Activated CD4-positive, CD25-positive, alpha-beta regulatory T cell (primary cell): ENCODE measurements at places on chromosomes 12 and 14.

DNA sequence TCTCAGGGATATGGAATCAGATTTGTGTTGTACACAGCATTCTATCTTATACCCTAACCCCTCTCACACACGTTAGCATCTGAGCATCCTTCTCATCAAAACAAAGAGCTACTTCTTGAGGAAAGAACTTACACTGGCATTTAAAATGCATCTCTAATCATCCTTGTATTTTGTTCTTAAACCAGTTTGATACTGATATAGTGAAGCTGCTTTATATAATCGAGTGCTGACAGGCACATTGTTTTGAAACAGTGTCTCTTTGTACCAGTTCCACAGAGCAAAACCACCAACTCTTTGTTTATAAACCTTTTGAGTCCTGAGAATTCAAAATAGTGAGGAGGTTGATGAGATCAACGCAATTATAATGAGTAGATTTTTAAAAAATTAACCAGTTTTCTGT lies 8.8 kb downstream of the GPR33 start:
- no peak for DNase-seq

GRCh38 chr12:124236625-124237031 lies 58.3 kb upstream of the RFLNA start:
- no peak for DNase-seq

DNA sequence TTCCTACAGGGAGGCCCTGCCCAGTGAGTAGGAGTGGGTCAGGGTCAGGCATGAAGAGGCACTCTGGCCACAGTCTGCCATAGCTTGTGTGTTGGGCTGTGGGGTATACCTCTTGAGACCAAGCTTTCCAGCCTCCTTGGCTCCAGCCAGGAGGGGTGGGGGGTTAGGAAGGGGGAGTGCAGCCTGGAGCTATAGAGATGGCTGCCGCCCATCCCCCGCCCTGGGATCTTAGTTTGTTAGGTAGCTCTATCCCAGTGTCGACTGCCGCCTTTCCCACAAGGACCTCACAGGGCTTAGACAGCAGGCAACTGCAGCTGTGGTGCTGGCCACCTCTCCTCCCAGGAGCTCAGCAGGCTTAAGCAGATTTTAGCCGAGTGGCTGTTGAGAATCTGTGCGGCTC lies 216.4 kb downstream of the PLCZ1 start:
- DNase-seq, result no peak

- no peak for DNase-seq
Measured at GRCh38 chr12:4569261-4569660, 7.3 kb downstream of the DYRK4 start.

- no peak for DNase-seq
Measured at GRCh38 chr14:60945984-60946383, 34.9 kb downstream of the TRMT5 start.

DNA sequence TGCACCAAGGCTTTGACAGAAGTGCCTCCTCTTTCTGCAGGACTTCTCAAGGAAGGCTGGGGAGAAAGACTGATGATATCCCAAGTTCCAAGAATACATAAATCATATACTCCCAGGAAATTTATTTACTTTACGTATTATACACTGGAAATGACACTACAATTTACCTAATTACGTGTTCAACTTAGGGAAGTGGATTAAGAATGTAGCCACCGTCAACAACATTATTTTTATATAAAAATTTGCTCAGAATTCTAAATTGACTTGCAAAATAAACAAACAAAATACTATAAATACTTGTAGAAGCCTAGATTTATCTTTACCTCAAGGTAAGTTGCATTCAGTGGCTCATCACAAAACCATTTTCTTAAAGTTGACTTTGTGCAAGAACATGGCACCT lies 18.9 kb downstream of the TSPAN19 start:
- no peak for DNase-seq

DNA sequence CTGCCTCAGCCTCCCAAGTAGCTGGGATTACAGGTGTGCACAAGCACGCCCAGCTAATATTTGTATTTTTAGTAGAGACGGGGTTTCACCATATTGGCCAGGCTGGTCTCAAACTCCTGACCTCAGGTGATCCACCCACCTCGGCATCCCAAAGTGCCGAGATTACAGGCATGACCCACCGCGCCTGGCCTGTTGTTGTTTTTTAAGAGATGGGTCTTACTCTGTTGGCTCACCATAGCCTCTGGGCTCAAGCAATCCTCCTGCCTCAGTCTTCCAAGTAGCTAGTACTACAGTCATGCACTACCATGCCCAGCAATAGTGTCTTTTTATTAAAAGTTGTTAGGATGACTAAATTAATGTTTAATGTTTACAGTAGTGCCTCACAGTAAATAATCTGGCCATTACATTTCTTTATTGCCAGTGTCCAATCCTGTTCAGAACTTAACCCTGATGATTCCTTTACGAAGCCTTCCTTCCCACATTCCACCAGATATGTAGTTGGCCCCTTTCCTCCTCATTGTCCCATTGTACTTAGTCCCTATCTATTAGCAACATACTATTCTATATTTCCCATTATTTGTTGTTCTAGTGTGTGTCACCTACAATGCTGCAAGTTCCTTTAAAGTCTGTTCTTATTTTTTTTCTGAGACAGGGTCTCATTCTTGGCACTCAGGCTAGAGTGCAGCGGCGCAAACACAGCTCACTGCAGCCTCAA lies 8.8 kb upstream of the SMARCC2 start:
- no peak for DNase-seq

GRCh38 chr12:110901401-110901800 lies 19.0 kb downstream of the MYL2 start:
- DNase-seq, result no peak

DNA sequence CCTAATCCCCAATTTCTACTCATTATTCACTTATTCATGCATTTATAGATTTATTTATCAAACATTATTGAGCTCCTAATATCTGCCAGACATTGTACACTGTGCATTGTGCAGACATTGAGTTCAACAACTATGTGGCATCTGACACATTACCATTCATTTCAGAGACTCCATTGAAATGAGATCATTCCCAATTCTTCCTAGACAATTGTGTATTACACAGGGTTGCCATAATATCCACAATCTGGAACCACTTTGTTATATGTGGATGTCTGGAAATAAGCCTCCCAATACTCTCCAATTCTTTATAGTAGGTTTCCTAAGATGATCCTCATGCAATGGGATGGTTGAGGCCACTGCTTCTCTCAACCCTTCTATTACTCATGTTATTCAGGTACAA lies 165.0 kb downstream of the OTOGL start:
- DNase-seq, result no peak

- DNase-seq, result no peak
Measured at GRCh38 chr14:65849558-65849957, 437.0 kb downstream of the FUT8 start.

- no peak for DNase-seq
Measured at GRCh38 chr14:23450379-23450778, 14.9 kb upstream of the MYH7 start.

DNA sequence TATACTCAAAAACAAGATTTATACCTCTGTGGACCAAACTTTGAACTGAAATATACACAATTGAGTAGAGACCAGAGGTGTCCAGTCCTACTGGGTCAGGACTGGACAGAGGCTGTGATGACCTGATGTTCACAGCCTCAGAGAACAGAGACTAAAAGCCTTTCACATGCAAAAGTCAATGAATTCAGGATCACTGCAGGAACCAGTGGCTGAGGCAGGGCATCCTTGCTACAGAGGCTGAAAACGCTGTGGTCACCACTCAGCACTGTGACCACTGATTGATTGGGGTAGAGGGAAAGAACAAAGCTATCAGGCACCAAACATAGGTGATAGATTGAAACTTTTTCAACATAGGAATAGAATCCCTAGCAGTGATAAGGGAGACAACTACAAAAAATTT lies 25.1 kb downstream of the GRIP1 start:
- DNase-seq, result no peak

GRCh38 chr12:124125203-124125871 lies 152.3 kb downstream of the ZNF664 start:
- DNase-seq, result no peak

GRCh38 chr14:24080888-24081738 lies 9.8 kb downstream of the CPNE6 start:
- DNase-seq, result peak; percentile 59
